ENCODE measurements at places on chromosomes 12 and 14.

DNA sequence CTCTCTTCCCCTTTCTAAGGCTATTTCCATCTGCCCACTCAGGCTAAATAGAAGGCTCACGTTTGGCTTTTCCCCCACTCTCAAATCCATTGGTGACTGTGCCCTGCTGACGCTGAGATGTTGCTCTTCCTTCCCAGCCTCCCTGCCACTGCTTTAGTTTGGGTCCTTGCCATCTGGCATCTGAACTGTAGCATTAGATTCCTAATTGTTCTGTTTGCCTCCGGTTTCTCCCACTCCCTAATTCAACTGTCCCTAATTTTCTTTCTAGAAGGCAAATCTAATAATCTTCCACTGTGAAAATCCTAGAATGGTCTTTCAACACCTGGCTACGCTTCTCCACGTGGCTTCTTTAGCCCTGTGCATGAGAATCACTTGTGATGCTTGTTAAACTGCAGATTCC, 37.6 kb upstream of the SMOC1 start:
- no peak for DNase-seq
- H3K4me3 ChIP-seq = no peak overlapping the region
- no peaks in the 10 kb centered on the region for H3K36me3 ChIP-seq
- no peaks in the 10 kb centered on the region for H3K4me1 ChIP-seq

DNA sequence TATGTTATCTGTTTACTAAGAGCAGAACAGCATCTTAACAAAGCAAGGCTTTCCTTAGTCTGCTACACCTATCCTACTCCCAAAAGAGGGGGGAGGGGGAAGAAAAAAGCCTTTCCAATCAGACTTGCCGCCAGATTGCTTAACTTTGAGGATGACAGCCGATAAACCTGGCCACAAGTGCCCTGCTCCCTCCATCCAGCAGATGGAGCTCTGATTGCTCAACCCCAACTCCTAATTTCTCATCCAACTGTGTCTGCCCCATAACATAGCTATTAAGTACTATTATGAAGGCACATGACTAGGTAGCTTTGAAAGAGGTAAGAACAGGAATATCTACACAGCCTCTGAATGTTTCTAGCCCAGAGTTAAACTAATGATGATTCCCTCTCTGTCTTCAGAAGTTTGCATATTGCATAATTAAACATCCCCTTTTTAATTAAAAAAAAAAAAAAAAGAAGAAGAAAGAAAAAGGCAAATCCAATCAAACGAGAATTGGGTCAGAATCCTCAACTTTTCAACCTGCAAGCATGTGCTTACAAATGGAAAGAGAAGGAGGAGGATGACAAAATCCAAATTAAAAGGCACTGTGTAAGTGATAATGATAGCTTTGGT, 247.4 kb downstream of the GALC start:
- no peak overlapping the region for H3K4me3 ChIP-seq
- no peaks in the 10 kb centered on the region for H3K27me3 ChIP-seq
- no peaks in the 10 kb centered on the region for H3K4me1 ChIP-seq
- no peak overlapping the region for H3K27ac ChIP-seq

- H3K4me1 ChIP-seq = peaks cover 19% of the 10 kb centered on the region
- peaks cover 11% of the 10 kb centered on the region for H3K27me3 ChIP-seq
- no peak overlapping the region for H3K27ac ChIP-seq
- no peak for DNase-seq
- H3K4me3 ChIP-seq = peak overlapping the region; percentile 66
Observed at GRCh38 chr14:99273766-99274345, 1.9 kb upstream of the BCL11B start.

DNA sequence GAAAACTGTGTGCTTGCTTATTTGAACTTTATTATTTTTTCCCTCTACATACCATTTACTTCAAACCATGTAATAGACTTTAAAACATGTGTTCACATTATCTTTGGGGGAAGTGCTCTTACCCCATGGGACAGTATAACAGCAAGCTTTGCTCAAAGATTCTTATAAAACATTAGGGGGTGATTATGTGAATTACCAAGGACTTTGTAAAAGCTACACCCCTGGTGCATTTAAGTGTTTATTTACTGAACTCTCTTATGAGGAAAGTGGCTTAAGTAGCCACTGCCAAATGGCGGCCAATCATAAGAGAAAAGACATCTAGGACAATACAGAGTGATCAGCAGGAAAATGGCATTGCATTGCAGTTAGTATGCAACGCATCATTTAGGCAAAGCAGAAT, 70.3 kb downstream of the CAPZA3 start:
- no peak overlapping the region for H3K27ac ChIP-seq
- DNase-seq = no peak
- H3K36me3 ChIP-seq = no peaks in the 10 kb centered on the region
- H3K4me3 ChIP-seq = no peak overlapping the region
- no peaks in the 10 kb centered on the region for H3K4me1 ChIP-seq
- no peaks in the 10 kb centered on the region for H3K27me3 ChIP-seq

GRCh38 chr12:4379405-4379804, at the start of gene FGF23:
TSS of gene FGF23 (minus strand) at chr12:4379712. CDS start at chr12:4379582, 130 bp downstream.
- no peak within 1 kb of the TSS for H3K27ac ChIP-seq
- peaks cover 5% of the 10 kb centered on the region for H3K4me1 ChIP-seq
- no peak within 1 kb of the TSS for H3K4me3 ChIP-seq
- DNase-seq = peak; percentile 34
- H3K27me3 ChIP-seq = peaks cover 3% of the 10 kb centered on the region

DNA sequence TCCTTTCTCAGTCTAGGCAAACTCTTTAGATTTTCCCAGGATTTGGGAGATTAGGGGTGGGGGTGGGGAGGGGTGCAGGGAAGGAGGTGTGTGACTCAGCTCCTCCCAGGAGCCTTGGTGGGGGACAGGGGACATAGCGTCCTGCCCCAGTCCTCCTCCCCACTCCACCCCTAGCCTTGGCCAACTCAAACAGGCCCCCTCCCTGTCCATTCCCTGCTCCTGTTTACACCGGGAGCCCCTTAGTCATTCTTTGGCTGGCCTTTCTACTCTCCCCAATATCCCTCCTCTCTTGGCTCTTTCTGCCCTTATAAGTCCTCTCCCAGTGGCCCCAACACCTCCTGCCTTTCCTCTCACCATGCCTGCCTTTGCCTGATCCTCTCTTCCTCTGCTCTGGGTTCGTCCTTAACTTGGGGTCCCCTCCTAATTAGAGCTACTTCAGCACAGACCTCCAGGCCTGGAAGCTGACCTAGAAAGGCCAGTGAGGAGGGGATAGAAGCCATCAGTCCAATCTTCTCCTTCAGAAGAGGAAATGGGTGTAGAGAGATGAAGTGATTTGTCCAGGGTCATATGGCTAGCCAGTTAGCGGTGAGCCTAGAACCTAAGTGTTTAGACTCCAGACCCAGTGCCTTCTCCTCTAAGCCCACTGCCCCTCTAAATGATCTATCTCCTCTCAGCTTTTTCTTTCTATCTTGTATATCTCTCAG, 2.3 kb upstream of the ITGA5 start:
- H3K27ac ChIP-seq = peak overlapping the region; percentile 87
- no peak for DNase-seq
- peaks cover 28% of the 10 kb centered on the region for H3K27me3 ChIP-seq
- peaks cover 18% of the 10 kb centered on the region for H3K36me3 ChIP-seq

DNA sequence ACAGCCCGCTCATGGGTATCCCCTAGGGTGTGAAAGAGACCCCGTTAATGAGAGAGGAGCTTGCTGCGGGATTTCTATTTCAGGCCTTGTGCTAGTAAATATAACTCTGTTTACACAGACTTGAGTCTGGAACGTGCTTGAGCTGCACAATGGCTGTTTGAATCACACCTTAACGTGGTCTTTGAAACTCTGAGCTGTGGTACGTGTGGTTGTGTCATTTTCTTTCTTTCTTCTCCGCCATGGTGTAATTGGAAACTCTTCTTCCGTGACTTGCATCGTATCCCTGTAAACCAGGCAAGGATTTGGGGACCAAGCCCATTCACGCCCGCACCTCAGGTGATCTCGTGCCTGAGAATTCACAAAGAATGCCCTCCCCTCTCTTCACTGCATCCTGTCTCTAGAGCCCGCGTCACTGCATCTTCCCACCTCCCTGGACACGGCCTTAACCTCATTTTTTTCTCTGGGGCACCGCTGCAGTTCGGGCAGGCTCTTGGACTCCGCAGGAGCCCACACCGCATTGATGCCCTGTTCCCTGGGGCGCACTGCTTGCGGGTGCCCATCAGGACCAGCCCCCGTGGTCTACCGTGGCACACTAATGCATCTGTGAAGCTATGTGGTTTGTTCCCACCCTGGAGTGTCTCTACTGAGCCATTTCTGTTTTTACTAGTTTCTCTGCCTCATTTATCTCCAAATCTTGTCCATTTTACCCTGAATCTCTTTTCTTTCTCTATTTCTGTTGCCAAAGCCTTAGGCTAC, 78.4 kb upstream of the PARP11 start:
- no peak overlapping the region for H3K27ac ChIP-seq
- peaks cover 16% of the 10 kb centered on the region for H3K36me3 ChIP-seq
- peaks cover 2% of the 10 kb centered on the region for H3K27me3 ChIP-seq
- no peak for DNase-seq
- H3K4me3 ChIP-seq = no peak overlapping the region

GRCh38 chr14:90177539-90178189, 78.7 kb upstream of the PSMC1 start:
- no peaks in the 10 kb centered on the region for H3K36me3 ChIP-seq
- H3K27me3 ChIP-seq = no peaks in the 10 kb centered on the region
- H3K4me1 ChIP-seq = no peaks in the 10 kb centered on the region
- H3K27ac ChIP-seq = no peak overlapping the region

DNA sequence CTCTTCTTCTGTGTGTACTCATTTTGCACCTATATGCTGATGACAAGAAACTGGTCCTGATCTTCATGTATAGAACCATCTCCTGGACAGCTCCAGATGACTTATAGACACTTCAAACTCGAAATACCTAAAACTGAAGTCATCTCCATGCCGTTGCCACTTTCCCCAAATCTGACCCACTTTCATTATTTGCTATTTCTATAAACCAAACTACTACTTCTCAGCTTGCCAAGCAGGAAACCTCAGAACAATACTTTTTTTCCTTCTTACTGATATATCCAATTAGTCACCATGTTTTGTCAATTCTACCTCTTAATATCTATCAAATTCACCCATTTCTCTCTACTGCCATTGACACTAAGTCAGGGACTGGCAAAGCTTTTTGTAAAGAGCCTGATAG, 14.8 kb downstream of the SGPP1 start:
- no peak for DNase-seq
- no peaks in the 10 kb centered on the region for H3K27me3 ChIP-seq
- H3K36me3 ChIP-seq = peaks cover 14% of the 10 kb centered on the region
- H3K27ac ChIP-seq = no peak overlapping the region

DNA sequence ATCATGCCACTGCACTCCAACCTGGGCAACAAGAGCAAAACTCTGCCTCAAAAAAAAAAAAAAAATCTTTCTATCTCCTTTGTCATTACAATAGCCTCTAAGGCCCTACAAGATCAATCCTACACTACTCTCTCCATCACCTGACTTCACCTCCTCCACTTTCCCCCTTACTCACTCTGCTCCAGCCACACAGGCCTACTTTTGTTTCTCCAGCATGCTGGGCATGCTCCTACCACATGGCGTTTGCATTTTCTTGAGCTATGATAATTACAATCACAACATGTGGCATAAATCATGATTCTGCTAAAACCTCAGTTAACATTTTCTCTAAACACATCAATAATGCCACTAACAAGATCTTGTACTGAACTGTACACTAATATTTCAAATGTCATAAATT, 7.8 kb downstream of the PPP1R13B start:
- peaks cover 5% of the 10 kb centered on the region for H3K4me1 ChIP-seq
- no peak overlapping the region for H3K27ac ChIP-seq
- peaks cover 10% of the 10 kb centered on the region for H3K36me3 ChIP-seq
- no peak for DNase-seq
- H3K27me3 ChIP-seq = peaks cover 3% of the 10 kb centered on the region

DNA sequence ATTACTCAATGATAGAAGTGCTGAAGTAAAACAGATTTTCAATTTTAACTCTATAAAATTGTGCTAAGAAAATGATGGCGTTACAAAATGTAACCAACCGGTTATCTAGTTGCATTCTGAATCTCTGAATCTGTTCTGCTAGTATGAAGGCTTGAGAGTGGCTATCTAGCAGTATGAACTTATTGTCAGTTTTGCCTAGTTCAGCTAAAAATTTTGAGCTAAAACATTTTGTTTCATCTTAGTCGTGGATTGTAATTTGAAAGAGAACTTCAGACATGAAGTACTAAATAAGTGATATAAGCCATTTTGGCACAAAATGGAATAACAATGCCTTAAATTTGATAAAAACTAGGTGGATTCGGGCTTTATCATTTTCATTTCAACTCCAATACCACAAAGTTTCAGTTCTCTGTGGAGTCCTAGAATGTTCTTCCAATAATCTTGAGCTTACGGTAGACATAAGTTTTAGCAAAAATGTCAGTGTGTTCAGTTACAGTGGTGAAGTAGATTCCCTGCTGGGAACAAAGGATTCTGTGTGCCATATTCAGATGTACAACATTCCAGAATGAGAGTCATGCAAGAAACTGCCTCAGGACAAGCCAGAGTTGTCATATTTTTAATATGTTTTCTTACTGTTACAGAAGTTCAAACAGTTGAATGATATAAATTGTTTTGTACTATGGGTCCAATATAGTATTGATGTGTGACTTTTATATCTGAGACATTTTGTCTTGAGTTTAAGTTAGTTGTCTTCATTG, 28.1 kb downstream of the ATP6V1D start:
- H3K27ac ChIP-seq = no peak overlapping the region
- H3K4me3 ChIP-seq = no peak overlapping the region
- no peaks in the 10 kb centered on the region for H3K4me1 ChIP-seq
- no peak for DNase-seq
- H3K36me3 ChIP-seq = peaks cover 10% of the 10 kb centered on the region

- peaks cover 4% of the 10 kb centered on the region for H3K36me3 ChIP-seq
- H3K27ac ChIP-seq = no peak overlapping the region
- no peaks in the 10 kb centered on the region for H3K27me3 ChIP-seq
- no peak overlapping the region for H3K4me3 ChIP-seq
- H3K4me1 ChIP-seq = no peaks in the 10 kb centered on the region
Observed at GRCh38 chr14:67900231-67900630, 80.7 kb downstream of the RAD51B start.

DNA sequence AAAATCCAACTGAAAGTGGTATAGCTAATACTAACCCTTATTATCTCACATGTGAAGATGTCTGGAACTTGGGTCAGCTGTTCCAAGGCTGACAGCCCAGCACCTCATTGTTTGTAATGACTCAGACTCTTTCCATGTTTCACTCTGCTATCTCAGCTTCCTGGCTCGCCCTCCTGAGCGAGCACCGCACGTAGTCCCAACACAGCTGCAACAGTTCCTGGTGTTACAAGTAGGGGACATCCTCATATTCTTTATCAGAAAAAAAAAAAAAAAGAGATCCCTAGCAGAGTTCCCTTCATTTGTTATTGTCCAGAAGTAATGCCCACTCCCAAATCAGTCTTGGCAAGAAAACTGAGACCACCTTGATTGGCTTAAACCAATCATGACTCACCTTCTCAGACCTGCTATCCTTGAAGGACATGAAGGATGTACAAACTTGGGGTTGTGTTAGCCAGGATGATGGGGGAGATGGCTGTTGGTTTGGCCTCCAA, 92.5 kb downstream of the ADCK1 start:
- H3K4me1 ChIP-seq = no peaks in the 10 kb centered on the region
- H3K4me3 ChIP-seq = no peak overlapping the region
- DNase-seq = no peak
